Subcutaneous adipose tissue (tissue), 4 donors: ENCODE measurements at places on chromosomes 5 and 9. TPM values are rescaled to one million over a fixed set of nuclear protein-coding genes. Genes with fewer than 3 reads are reported as not detected.

Gene OSTF1
- total RNA-seq: 69.4 TPM

Gene PLAC8L1
- not detected for total RNA-seq

Gene DRD1
- not detected for total RNA-seq

Gene IL4
- not detected for total RNA-seq

Gene PCDHGC4
- 2.0 TPM for total RNA-seq

Gene IFNA2
- not detected for total RNA-seq

Gene PFN3
- not detected for total RNA-seq

Gene ZNF366
- 2.6 TPM for total RNA-seq

Gene SHISAL2B
- total RNA-seq: not detected

Gene SPINK4
- not detected for total RNA-seq

Gene CD74
- 397 TPM for total RNA-seq

Gene CBY3
- not detected for total RNA-seq

Gene PCAT7
- total RNA-seq: not detected

Gene ENTPD2
- total RNA-seq: not detected

Gene TERT
- total RNA-seq: not detected

Gene BAAT
- not detected for total RNA-seq

Gene GZMA
- 1.3 TPM for total RNA-seq

Gene GABRA1
- not detected for total RNA-seq

Gene TRPM6
- total RNA-seq: 1.9 TPM

Gene GABRG2
- total RNA-seq: not detected

Gene GARIN3
- not detected for total RNA-seq

Gene IFNE
- total RNA-seq: not detected
